ENCODE measurements at places on chromosomes 7 and 10.

GRCh38 chr10:32041290-32042028 lies 14.8 kb downstream of the KIF5B start:
- no peak for DNase-seq

GRCh38 chr7:77453531-77453930 lies 37.4 kb upstream of the GSAP start:
- no peak for DNase-seq

GRCh38 chr10:133608855-133609254 lies 17.7 kb downstream of the FRG2B start:
- DNase-seq, result no peak

DNA sequence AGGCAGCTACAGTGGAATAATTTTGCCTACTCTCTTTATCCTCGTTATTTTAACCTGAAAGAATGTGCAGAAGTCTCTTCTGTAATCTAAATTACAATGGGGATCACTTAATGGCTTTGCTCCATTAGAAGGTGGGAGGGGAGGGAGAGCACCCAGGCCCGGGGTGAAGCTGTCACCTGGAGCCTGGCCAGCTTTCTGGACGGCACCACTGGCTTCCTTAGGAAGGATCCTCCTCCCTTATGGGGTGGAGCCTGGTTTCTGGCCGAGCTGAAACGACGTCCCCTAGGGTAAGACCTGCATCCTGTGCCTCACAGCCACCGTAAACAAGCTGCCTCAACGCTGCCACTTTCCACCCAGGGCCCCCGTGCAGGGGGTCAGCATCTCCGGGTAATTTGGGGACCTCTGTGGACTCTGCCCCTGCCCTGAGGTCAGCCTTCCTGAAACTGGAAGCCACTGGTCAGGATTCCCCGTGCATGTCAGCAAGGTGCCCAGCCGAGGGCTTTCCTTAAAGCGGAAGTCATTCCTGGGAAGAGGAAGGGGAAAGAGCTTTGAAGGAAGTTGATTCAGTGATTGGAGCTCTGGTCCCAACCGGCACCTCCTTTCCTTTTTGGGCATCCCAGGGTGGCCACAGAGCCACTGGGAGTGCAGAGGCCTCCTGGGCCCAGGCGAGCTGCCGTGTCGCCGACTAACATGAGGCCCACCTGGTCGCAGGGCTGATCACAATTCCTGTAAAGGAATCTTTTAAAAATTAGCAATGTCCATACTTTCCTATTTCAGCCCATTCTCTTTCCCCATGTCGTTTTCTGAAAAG lies 569.1 kb downstream of the DNAJB6 start:
- DNase-seq, result peak; percentile 65

GRCh38 chr7:1592299-1592871 lies 22.6 kb upstream of the PSMG3 start:
- DNase-seq, result peak; percentile 31

DNA sequence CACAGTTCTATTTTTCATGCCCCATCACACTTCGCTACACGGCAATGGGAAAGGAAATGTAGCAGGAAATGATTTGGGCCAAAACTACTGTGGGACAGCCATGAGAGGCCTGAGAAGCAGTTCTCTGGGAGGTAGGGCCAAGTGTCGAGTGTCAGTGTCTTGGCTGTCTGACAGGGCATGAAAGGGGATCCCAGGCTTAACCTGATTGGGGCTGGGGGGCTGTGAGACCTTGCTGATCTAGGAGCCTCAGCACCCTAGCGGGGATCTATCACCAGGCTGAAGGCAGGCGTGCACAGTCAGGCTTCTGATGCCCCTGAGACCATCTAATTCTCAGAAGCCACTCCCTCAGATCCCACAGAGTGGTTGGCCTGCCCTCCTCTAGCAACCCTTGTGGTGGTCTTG lies 58.2 kb upstream of the SLC25A13 start:
- no peak for DNase-seq

DNA sequence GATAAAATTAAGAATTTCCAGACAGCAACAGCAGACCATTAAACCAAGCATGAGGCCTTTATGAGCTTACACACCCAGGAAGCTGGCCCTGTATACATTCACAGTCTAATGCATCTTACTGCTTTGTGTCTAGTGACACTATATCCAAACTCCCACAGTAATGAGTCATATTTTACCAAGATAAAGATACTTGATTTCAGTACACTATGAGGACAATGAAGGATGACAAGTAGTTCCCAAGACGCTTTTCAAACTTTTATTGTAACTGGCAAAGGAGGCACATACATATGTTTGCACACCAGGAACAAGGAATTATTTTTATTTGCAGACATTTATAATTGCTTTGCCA lies 148.0 kb downstream of the TSPAN12 start:
- DNase-seq, result no peak

GRCh38 chr10:3935141-3935540 lies 150.1 kb upstream of the KLF6 start:
- DNase-seq, result no peak

GRCh38 chr10:22597138-22597537 lies 117.2 kb downstream of the PIP4K2A start:
- DNase-seq, result no peak

- DNase-seq, result no peak
Measured at GRCh38 chr10:116324227-116324950, at the start of gene CCDC172. Gene CCDC172 (plus strand): TSS chr10:116324448. CDS start chr10:116325012, 564 bp downstream.

All from Right ventricle myocardium superior (tissue), 1 donor.